Tibial nerve (tissue), 4 donors: ENCODE measurements at places on chromosomes 16 and 17. TPM values are rescaled to one million over a fixed set of nuclear protein-coding genes. Genes with fewer than 3 reads are reported as not detected.

The BCAR1 gene
- 57.3 TPM for total RNA-seq

The YPEL2 gene
- total RNA-seq = 59.9 TPM

The KREMEN2 gene
- total RNA-seq = not detected

The KRT31 gene
- total RNA-seq = not detected

The OTOP2 gene
- total RNA-seq = not detected

The HCRT gene
- not detected for total RNA-seq

The TP53TG3F gene
- not detected for total RNA-seq

The BCO1 gene
- total RNA-seq = not detected

The KRT36 gene
- not detected for total RNA-seq

The HBA2 gene
- total RNA-seq = 171 TPM

The SLC7A6OS gene
- total RNA-seq = 14.0 TPM

The QRICH2 gene
- 6.9 TPM for total RNA-seq

The ITGA2B gene
- total RNA-seq = 1.5 TPM

The HOXB7 gene
- total RNA-seq = 2.4 TPM

The KRT222 gene
- 7.1 TPM for total RNA-seq

The RBFOX1 gene
- not detected for total RNA-seq

The SLC38A8 gene
- total RNA-seq = not detected

The EVPLL gene
- total RNA-seq = not detected

The CHST5 gene
- total RNA-seq = not detected

The KRTAP9-8 gene
- total RNA-seq = not detected

DNA sequence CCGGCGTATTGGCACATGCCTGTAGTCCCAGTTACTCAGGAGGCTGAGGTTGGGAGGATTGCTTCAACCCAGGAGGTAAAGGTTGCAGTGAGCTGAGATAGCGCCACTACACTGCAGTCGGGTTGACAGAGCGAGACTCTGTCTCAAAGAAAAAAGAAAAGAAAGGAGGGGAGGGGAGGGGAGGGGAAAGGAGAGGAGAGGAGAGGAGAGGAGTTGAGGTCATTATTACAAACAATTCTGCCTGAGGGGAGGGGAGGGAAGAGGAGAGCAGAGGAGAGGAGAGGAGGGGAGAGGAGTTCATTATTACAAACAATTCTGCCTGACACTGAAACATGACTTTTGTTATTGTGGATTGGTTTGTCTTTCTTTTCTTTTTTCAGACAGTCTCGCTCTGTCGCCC is 19.8 kb upstream of the ABCA5 start:
- no peak for DNase-seq

GRCh38 chr17:1648963-1649843 is 463 bp downstream of the RILP start:
- DNase-seq = peak; percentile 90

GRCh38 chr16:81910366-81910885 is 100.8 kb downstream of the SDR42E1 start:
- DNase-seq = no peak

DNA sequence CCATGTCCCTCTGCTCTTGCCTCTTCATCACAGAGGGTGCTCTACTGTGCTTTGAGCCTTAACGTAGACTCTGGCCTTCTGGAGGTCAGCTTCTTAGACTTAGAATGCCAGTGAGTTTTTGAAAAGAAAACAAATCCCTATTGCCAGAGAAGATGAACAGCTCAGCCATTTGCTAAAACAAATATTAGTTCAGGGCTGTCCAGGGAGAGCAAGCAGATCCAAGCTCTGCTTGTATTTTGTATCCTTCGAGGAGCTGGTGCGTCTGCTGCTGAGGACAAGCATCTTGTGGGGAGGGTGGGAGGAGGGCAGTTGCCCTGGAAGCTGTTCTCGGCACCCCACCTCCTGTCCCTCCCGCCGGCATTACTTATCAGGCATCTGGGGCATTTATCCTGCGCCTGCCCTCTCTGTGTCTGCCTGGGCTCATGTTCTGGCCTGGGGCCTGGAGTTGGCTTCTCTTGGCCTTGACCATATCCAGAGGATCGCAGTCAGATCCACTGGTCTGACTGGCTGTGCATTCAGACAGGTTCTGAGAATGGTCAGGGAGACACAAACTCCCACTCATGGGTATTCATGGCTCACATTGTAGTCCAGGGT is 173.1 kb upstream of the NLRP1 start:
- no peak for DNase-seq

DNA sequence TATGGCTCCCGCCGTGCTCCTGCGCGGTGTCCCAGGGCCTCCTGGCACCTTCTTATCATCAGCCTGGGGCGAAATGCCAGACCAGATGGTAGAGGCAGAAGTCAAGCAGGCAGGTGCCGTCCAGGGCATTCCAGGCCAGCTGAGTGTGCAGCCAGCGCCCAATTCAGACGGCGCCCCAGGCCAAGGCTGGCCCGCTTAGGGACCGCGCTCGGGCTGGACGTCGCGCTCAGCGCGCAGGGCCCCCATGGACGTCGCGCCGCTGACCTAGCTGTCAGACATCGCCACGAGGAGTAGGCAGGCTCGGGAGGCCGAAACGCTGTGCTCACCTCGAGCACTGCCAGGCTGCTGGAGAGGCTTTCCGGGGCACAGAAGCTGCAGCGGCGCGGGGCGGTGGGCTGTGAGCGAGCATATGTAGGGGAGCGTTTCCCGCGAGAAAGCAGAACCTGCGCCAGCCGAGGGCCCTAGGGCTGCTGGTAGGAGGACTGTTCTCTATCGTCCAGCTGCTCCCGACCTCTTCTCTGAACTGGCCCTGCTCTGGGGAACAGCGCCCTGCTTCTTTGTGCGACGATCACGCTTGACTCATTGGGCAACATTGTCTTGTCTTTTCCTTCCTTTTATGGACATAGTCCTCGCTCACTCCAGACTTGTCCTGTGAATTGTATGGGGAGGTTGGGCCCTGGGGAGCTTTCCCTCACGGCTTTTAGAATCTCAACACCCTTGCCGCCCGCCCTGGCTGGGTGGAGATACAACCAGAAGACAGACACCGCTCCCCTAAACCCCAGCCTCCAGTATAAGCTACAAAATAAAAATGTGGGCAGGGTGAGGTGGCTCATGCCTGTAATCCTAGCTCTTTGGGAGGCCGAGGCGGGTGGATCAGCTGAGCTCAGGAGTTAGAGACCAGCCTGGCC is 8.4 kb upstream of the CA4 start:
- DNase-seq = no peak

DNA sequence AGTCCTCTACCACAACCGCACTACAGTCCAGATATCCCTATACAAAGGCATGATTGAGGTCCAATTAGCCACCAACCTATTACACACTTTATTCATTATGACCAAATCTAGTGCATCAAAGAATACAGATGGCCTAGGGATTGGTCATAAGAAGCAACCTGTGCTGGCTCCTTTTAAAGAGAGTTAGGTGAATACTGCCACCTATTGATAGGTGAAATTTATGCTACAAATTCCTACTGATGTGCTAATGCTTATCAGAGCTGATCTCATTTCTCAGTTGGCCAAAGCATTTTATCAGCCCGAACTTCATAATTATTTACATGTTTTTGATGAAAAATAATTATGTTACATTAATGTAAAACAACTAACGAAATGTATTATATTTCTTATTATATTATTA is 166.3 kb downstream of the ANKFN1 start:
- no peak for DNase-seq

DNA sequence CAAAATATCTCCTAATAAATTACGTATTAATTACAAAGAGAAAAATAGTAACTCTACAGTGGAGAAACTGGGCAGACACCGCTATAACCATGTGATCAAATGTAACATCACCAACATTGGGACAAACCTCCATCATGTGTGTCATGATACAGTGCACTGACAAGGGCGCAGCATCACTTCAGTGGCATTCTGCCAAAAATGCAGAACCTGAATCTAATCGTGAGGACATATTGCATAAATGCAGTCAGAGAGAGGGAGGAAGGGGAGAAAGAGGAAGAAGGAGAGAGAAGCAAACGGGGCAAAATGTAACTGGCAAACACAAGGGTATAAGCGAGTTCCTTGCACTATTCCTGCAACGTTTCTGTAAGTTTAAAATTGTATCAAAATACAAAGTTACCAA is 74.2 kb upstream of the MARCHF10 start:
- peak; percentile 10 for DNase-seq

GRCh38 chr17:39360537-39360936 is 40.9 kb downstream of the FBXL20 start:
- no peak for DNase-seq

DNA sequence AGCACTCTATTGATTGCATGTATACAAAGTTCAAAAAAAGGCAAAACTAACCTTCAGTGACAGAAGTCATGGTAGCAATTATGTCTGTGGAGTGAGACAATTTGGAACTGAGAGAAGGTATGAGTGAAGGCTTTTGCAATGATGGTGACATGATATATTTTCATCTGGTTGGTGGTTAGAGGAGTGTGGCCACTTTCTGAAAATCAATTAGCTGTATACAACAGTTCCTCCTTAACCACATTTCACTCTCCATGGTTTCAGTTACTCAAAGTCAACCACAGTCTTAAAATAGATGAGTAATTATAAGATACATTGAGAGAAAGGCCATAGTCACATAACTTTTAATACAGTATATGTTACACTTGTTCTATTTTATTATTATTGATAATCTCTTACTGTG is 26.2 kb downstream of the ADAMTS18 start:
- DNase-seq = no peak

- peak; percentile 69 for DNase-seq
Measured at GRCh38 chr17:48593840-48594537, 410 bp upstream of the HOXB5 start.

DNA sequence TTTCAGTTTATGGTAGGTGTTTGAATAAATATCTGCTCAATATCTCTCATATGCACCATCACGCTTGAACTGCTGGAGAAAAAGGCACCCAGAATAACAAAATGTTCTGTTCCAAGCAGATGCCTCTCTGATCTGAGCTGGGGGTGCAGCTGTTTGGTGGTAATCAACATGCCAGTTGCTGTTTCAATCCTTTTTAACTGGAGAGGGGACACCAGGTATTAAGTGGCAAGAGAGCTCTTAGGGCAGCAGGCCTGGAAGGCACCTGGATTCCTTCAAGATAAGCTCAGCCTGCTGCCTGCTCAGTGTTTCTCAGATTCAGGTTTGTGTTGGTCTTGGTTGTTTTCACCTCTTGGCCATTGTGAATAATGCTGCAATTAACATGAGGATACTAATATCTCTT is 27.2 kb upstream of the VAT1L start:
- DNase-seq = no peak

DNA sequence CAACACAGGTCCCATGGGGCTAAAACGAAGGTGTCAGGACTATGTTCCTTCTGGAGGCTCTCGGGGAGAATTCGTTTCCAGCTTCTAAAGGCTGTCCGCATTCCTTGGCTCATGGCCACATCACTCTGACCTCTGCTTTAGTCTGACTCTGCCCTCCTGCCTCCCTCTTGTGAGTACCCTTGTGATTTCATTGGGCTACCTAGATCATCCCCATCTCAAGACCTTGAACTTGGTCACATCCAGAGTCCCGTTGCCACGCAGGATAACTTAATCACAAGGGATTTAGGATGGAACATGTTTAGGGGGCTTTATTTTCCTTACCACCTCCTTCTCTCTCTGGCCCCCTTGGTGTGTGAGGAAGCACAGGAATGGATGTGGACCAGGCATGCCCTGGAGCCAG is 160.9 kb upstream of the PLCG2 start:
- DNase-seq = no peak

- no peak for DNase-seq
Measured at GRCh38 chr16:78290395-78290794, 190.9 kb downstream of the WWOX start.

- DNase-seq = no peak
Measured at GRCh38 chr17:8117980-8118768, at the start of gene ALOXE3. Gene ALOXE3, minus strand, starts transcription at chr17:8118514. Its CDS starts 524 bp downstream, at chr17:8117990.

DNA sequence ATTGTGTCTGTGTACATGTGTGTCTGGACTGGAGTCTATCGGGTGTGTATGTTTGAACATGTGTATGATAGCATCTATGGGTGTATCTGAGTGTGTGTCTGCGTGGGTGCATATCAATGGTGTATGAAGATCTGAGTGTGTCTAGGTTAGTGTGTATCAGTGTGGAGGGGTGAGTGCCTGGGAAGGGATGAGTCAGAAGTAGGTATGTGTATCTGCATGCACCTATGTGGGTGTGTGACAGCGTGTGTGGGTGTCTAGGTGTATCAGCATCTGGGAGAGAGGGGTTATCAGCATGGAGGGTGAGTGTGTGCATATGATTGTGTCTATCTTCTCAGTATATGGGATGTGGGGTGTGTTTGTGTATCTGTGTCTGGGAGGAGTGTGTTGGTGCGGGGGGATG is 58.2 kb upstream of the LHX1 start:
- no peak for DNase-seq

- no peak for DNase-seq
Measured at GRCh38 chr17:9529033-9529700, 46.5 kb downstream of the STX8 start.

DNA sequence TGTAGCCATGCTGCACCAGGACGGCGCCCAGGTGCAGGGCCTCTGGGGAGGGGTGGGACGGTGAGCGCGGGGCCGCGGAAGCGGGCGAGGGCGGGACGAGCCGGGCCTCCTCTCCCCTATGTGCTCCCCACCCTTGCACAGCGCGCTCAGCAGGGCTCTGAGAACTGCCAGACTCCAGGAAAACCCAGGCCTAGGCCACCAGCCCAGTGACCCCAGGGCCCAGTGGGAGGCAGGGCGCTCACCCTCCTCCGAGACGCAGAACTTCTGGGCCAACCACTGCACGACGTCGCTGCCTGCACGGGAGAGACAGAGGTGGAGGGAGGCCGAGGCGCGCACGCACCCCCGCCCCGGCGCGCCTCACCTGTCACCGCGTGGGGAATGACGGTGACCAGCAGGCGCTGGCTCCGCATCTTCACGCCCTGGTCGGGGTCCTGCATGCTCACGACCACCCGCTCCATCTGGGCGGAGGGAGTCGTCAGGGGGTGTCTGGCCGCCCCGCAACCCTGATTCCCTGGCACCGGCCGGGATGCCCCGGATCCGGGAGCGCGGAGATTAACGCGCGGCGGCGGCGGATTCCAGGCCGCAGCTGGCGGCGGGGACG is 603 bp downstream of the RGS11 start:
- DNase-seq = no peak

DNA sequence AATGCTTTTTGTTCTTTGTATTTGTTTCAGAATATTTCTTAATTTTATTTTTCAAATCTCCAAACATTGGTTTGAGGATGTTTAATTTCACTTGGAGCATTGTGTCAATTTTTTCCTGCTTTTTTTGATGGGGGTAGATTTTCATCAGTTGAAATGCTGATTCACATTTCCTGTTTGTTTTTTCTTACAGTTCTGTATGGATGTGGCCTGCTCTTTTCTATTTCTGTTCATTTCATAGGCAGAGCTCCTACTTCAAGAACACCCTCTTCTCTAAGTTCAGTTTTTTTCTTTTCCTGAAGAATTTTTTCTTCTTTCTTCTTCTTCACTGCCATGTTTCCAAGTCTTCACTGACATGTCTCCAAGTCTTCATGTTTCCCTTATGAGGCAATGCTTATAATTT is 8.8 kb downstream of the MBTD1 start:
- DNase-seq = no peak

GRCh38 chr17:71942626-71943025 is 178.2 kb upstream of the SOX9 start:
- no peak for DNase-seq
